Omental fat pad (tissue), 4 donors: ENCODE measurements at places on chromosomes 11 and 22. TPM values are rescaled to one million over a fixed set of nuclear protein-coding genes. Genes with fewer than 3 reads are reported as not detected.

Gene E2F8
- total RNA-seq, result 0.60 TPM

GRCh38 chr11:117900121-117900648, 23.7 kb upstream of the FXYD6 start:
- DNase-seq, result peak; percentile 13

DNA sequence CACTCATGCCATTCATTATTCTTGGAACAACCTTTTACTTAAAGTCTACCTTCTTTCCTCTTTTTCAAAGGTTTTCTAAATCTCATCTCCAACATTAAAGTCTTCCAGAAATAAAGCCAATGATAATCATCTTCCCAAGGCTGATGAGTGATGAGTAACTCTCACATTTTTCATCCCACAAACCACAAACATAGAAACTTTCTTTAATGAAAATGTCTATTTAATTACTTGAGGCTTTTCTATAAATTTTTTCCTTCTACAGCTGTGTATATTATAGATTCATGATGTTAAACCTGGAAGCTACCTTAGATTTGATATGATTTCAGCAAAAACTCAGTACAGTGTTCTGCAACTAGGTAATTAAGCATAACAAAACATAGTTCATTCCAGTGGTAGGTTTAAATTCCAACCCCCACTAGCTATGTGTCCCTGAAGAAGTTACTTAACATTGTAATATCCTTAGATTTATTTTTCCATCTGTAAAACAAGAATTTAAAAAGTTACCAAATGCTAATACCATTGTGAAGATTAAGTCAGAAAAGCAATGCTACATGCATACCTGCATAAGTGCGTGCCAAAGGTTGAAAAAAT, 845.4 kb downstream of the KCNA4 start:
- no peak for DNase-seq

GRCh38 chr11:45896422-45896984, 10.6 kb downstream of the FREY1 start:
- no peak for DNase-seq

- peak; percentile 50 for DNase-seq
These were observed at the start of gene LRRC56 for GRCh38 chr11:536841-537621. Gene LRRC56, plus strand, starts transcription at chr11:537527. Its CDS starts 3,158 bp downstream, at chr11:540685.

GRCh38 chr11:68506908-68507307, 46.4 kb downstream of the PPP6R3 start:
- DNase-seq, result no peak
